ENCODE measurements at places on chromosomes 6 and 20.
A peak's percentile ranks its signal among the peaks of the same experiment; 100 is the strongest.

GRCh38 chr6:87982134-87982533 is 65.5 kb upstream of the SPACA1 start:
- DNase-seq: no peak

GRCh38 chr6:29553268-29554057 is 6.1 kb downstream of the UBD start:
- peak; percentile 66 for DNase-seq

DNA sequence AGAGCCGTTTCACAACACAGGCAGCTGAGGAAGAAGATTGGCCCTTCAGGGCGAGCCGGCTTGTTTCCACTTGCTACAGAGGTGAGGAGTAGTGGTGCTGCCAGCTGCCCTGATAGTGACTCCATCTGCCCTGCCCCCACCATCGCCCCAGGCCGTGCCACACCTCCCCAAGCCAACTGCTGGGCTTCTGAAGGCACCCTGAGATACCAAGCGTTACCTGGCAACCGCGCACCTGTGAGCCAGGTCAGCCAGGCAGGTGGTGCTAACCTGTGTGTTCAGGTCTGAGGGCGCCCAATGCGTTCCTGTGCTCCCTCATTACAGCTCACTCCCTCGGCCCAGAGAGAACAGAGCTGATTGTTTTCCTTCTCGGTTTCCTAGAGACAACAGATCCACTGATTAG is 299.1 kb upstream of the ID4 start:
- DNase-seq: no peak

DNA sequence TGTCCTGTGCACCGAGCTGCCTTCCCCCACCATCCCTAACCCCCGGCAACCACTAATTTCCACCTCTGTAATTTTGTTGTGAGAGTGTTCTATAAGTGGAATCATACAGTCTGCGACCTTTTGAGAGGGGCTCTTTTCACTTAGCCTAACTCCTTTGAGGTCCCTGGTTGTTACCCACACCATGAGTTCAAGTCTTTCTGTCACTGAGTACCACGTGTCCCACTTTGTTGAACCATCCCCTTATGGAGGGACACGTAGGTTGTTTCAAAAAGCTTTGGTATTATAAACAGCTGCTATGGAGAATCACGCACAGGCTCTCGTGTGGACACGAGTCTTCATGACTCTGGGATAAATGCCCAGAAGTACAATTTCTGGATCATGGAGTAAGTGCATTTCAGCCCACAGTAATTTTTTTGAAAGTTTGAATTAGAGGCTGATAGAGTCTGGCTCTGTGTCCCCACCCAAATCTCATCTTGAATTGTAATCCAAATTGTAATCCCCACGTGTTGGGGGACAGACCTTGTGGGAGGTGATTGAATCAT is 9.5 kb downstream of the FAM209B start:
- DNase-seq: no peak

- DNase-seq: no peak
Measured at GRCh38 chr6:88574651-88575050, 388.8 kb downstream of the RNGTT start.

GRCh38 chr6:46217671-46218131 is 46.9 kb upstream of the ENPP5 start:
- no peak for DNase-seq

DNA sequence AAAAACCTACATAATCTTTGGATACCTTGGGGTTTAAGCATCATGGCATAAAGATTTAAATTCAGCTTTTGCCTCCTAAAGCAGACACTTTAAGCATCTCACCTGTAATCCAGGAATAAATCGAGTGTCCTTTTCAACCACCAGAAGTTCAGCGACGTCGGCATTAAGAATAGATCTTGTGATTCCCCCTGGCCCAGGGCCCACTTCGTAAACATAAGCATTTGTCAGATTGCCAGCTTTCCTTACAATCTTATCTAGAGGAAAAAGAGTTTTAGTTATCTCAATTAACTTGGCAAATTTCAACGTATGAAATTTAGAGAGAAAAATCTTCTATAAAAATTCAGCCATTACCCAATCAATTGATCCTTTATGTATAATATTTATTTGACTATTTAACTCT is 3.2 kb downstream of the TFB1M start:
- DNase-seq: no peak

DNA sequence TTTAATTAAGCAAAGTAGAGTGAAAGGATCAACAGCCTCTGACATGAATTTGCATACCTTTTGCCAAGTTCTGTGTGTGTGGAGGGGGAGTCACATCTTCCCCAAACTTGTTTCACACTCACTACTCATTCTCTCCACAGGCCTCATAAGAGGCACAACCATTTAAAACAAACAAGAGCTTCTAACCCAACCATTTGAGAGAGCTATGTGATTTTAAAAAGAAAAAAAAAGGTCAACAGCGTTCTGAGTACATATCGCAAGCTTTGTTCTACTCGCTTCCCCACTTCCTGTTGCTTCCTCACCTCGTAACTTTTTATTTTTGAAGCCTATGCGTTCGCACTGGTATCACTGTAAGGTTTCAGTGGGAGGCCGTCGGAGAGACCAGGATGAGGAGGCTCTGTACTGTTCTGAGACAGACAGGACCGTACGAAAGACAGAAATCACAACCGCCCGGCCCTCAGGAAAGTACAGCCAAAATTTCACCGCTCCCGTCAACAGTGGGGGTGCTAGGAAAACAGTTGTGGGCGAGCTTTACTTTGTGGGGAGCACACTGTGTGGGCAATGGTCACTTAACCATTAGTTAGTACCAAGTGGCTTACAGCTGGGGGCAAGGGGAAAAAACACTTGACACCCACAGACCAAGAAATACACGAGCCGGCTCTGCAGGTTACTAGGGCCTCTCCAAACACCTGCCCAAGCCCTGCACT is 61.3 kb downstream of the TRERF1 start:
- no peak for DNase-seq

GRCh38 chr20:1734269-1734858 is 76.8 kb upstream of the SIRPG start:
- DNase-seq: peak; percentile 4

DNA sequence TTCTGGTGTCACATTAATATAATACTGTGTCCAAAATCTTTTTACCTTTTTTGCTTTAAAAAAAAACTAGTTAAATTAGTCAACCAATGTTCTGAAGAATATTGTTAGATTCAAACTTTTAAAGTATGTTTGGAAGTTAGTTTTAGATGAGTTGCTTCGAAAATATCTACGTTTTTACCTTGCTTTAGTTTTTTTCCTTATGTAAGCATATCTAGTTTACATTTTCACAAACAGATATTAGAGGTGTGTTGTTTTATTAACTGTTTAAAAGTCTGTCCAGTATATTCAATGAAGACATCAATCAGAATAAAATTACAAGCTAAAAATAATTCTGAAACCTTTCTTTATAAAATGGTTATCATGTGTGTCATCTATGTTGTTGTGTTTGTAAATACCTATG is 375.0 kb upstream of the BTBD3 start:
- no peak for DNase-seq

DNA sequence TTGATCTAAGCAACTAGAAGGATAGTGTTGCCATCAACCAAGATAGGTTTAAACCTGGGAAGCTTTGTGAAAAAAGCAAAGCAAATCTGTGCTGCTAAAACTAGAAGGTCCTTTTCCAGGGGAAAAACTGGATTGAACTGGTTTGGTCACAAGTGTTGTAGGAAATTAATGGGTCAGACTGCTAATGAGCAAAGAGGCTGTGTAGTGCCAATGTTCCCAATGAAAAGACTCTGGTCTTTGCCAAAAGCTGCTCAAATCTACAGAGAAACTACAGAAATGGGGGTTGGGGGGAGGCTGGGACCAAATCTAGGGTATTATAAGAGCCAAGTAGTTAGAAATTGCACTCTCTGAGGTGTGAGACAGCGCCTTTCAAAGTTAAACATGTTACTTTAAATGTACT is 85.0 kb downstream of the PLCG1 start:
- DNase-seq: no peak

- DNase-seq: no peak
Measured at GRCh38 chr6:106081715-106082114, 4.4 kb upstream of the PRDM1 start.

- DNase-seq: no peak
Measured at GRCh38 chr6:89346433-89346832, 6.1 kb downstream of the UBE2J1 start.

- DNase-seq: no peak
Measured at GRCh38 chr6:64732888-64733287, 974.1 kb downstream of the EYS start.

- DNase-seq: no peak
Measured at GRCh38 chr6:53795702-53796450, 1.1 kb downstream of the LRRC1 start.

DNA sequence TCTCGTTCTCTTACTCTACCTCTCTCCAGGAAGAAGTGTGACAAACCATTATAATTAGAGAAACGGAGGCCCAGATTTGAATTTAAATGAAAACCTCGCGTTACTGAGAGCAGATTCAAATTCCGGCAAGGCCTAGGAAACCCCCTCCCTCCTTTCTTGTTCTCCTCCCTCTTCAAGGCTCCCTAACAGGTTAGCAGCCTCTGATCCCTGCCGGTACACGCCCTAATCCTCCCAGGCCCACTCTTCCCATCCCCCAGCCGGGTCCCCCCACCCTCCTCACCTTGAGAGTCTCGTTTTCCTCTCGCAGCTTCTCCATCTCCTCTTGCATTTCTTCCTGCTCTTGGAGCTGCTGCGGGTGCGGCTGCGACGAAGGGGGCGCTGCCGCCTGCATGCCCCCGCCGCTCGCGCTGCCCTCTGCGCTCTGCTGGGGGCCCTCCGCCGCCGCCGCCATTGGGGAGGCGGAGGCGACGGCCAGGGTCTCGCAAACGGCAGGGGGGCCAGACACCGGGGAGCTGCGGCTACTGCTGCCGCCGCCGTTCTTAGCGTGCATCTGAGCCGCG is 3.8 kb downstream of the MTCL3 start:
- DNase-seq: peak; percentile 27

DNA sequence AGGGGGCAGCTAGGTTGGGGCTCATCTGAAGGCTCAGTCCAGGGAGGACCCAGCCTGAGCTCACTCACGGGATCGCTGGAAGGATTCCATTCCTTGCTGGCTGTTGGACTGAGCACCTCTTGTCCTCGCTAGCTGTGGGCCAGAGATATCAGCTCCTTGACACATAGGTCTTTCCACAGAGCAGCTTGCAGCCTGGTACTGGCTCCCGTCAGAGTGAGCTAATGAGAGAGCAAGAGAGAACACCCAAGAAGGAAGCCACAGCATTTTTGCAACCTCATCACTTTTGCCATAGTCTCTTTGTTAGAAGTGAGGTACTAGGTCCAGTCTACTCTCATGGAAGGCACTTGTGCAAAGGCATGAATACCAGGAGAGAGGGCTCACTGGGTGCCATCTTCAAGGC is 179.9 kb downstream of the CDC5L start:
- no peak for DNase-seq

GRCh38 chr6:5308066-5308465 is 46.8 kb downstream of the FARS2 start:
- DNase-seq: no peak

DNA sequence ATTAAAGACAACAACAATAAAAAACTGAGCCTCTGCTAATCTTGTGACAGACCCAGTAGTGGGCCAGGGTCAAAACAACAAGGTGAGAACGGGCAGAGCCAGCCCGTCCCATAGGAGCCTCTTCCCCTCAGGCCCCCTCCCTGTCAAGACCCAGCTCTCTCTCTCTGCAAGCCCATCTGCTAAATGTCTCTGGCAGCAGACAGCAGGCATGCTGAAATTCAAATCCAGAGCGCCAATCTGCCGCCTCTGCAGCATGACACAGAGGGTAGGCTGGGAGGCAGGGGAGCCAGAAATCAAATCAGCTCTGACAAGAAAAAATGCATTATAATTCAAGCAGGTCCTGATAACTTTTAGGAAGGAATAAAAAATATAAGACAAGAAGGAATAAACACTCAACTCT is 26.3 kb downstream of the METTL24 start:
- DNase-seq: no peak

DNA sequence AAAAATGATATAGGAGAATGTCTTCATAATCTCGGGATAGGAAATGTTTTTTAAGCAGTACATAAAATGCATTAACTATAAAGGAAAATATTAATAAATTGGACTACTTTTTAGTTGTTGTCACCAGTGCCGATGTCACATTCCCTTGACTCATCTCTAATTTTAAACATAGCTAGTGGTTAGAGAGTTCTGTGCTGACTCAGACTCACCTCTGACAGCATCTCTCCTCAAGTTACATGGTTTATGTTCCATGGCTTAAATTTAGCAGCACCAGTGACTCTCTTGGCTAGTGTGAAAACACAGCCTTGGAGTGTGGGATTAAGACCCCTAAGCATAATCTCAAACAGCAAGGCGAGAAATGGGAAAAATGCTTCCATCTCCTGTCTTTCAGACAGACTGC is 311.8 kb upstream of the MMS22L start:
- DNase-seq: peak; percentile 34

- no peak for DNase-seq
Measured at GRCh38 chr6:88141561-88142296, 24.4 kb downstream of the CNR1 start.

DNA sequence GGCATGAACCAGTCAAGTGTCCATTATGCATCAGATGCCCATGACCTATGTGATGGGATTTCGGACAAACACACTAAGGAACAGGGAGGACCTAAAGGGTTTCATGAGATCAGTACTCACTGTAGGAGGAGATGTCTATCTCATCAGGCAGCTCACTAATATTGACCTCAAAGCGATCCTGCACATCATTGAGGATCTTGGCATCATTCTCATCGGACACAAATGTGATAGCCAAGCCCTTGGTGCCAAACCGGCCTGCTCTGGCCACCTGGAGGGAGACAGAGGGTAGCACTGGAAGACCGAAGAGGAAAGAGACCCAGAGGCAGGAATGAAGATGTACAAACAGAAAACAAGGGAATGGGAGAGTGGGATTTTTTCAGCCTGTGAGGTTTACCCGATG is 1.9 kb downstream of the MCCD1 start:
- DNase-seq: no peak

DNA sequence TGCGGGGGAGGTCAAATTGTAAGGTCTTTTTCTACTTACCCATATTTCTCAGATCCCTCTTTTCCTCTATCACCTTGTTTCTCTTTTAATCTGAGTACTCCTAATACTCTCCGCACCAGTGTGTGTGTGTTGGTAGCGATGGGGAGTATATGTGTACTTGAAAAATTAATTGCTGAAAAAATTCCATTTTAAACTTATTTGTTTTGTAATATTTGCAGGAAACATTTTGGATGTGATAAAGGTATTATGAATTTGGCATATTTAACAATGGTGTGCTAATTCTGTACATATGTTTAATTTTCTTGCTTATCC is 48.1 kb upstream of the MLIP start:
- DNase-seq: no peak

- no peak for DNase-seq
Measured at GRCh38 chr20:59412181-59412580, 111.8 kb downstream of the EDN3 start.

- peak; percentile 11 for DNase-seq
Measured at GRCh38 chr20:35663516-35664465, 909 bp downstream of the CPNE1 start.

- DNase-seq: no peak
Measured at GRCh38 chr20:32513031-32513866, 71.9 kb downstream of the NOL4L start.

- no peak for DNase-seq
Measured at GRCh38 chr6:76615395-76615794, 542.9 kb upstream of the IMPG1 start.

Data from brain microvascular endothelial cell (primary cell).